ENCODE measurements at places on chromosomes 2 and 18.

DNA sequence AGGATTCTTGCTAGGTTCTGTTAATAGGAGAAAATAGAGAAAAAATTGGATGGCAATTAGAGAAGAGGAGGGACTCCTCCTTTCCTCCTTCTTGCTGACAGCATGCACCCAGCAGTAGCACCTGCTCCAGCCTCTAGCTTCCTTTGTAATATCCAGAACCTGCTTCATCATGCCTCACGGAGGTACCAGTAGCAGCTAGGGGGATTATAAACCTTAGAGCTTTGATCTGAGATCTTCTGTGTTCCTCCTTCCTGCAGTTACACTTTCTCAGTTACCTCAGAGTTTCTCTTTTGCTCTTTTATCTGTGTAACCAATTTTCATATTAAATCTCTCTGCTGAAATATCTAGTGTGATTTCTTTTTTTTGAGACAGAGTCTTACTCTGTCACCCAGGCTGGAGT lies 16.6 kb downstream of the DPP4 start:
- no peak for DNase-seq

- no peak for DNase-seq
Observed at GRCh38 chr2:98605076-98605475, 3.2 kb downstream of the COA5 start.

DNA sequence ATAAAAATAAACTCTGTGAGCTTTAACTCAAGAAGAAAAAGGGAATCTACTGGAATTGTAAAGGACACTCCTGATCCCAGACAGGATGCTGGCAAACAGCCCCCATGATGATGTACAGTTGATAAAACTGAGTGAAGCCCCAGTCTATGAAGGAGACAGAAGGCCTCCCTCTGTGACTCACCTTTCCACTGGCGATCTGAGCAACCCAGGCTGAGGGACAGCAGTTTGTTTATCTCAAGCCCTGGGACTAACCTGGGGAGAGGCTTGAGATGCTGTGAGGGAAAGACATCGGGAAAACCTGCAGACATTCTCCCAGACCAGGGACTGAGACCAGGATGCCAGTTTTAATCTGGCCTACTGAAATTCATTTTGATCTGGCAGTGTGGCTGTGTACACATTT lies 104.5 kb upstream of the CDH2 start:
- no peak for DNase-seq

GRCh38 chr2:85230679-85231467 lies 96.9 kb downstream of the TGOLN2 start:
- no peak for DNase-seq

DNA sequence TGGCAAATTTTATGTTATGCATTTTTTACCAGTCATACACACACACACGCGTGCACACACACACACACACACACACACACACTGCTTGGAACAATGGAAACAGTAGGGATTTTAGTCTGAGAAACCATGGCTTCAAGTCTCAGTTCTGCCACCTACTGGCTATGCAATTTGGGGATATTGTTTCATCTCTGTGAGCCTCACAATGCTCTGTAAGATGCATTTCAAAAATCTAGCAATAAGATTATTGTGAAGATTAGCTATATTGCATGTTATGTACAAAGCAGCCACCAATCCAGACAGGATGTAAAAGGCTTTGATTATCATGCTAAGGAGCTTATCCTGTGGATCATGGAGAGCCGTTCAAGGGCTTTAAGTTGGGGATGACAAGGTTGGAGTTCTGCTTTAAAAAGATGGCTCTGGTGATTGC lies 401.4 kb downstream of the NBAS start:
- no peak for DNase-seq

- DNase-seq: no peak
Observed at GRCh38 chr18:68793951-68794350, 3.9 kb upstream of the CCDC102B start.

DNA sequence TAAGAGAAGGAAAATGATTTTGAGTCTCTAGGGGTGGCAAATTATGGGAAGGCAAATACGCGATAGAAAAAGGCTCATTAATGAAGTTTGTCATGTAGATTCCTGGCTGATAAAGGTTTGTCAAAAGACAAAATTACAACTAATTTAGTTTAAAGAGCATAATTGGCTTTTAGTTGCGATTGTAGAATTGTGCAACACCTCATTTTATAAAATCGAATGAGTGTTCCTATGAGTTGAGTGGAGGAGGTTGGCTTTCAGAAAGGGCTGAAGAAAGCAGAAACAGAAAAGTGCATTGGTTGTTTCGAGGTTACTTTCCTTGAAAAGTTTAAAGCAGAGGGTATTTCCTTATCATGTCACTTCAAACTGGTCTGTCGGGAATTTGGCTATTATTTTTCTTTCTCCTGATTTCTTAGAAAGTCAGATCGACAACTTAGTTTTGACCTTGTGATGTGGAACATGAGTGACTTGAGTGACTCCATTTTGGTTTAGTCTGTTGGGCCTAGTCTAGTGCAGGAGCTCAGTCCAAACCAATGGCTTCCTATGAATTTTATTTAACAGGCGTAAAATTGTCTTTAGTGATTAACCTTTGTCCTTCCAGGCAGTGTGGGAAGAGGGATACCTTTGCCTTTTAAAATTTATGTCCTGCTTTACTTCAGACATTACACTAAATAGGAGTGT lies 2.2 kb upstream of the PCYOX1 start:
- DNase-seq: no peak

DNA sequence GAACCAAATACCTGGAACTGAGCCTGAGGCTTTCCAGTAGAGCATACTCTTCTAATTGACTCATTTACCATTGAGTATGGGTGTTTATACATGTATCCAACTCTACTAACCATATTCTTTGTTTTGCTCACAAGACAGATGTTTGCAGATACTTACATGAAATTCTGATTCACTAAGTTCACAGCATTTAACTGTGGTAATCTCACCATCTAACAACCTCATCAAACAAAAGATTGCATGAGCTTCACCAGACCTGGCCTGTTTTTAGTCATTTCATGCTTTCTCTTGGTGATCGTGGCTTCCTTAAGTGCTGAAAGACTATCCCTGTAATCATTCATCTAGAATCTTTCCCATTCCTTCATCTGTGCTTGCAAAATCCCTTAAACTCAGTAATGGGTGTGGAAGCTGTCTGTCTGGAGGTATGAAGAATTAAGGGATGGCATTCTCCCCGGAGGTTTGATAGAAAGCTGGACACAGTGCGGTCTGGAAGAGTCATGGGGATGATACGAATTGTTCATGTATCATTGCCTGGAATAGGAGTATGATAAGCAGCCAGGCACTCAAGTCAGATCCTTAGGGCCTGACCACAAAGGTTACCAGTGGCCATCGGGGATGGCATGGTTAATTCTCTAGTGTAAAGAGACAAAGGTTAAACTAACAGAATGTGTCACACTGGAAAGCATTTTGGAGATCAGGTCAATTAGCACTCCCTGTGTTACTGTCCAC lies 42.0 kb upstream of the IL1R1 start:
- no peak for DNase-seq

DNA sequence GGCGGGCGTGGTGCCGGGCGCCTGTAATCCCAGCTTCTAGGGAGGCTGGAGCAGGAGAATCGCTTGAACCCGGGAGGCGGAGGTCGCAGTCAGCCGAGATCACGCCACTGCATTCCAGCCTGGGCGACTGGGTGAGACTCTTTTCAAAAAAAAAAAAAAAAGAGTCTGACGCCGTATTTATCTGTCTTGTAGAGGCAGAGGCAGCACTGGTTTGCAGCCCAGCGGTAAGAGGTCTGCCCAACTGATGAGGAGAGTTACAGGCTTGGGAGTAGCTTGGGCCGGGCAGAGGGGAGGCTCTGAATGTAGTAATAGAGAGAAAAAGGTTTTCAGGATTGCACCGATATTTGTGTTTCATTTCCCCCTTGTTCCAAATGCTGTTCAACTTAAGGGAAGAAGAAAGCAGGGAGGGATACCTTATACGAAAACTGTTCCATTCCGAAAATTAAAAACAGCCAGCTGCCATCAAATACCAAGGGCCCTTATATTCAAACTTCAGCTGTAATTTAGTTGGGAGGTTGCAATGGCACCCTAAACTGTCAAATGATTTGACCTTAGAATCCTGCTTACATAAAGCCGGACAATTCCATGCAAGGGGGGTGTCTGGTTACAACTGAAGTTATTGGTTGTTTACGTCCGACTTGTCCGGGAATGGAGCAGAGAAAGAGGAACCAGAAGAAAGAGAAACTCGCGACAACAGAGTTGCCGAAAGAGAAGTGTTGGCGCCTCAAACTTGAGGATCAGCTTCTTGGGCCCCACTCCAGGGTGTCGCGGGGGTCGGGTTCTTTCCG lies 9.2 kb upstream of the SP9 start:
- DNase-seq: no peak

GRCh38 chr2:71735676-71736075 lies 282.3 kb downstream of the DYSF start:
- DNase-seq: no peak

- DNase-seq: no peak
Observed at GRCh38 chr18:902229-902628, 2.4 kb upstream of the ADCYAP1 start.

DNA sequence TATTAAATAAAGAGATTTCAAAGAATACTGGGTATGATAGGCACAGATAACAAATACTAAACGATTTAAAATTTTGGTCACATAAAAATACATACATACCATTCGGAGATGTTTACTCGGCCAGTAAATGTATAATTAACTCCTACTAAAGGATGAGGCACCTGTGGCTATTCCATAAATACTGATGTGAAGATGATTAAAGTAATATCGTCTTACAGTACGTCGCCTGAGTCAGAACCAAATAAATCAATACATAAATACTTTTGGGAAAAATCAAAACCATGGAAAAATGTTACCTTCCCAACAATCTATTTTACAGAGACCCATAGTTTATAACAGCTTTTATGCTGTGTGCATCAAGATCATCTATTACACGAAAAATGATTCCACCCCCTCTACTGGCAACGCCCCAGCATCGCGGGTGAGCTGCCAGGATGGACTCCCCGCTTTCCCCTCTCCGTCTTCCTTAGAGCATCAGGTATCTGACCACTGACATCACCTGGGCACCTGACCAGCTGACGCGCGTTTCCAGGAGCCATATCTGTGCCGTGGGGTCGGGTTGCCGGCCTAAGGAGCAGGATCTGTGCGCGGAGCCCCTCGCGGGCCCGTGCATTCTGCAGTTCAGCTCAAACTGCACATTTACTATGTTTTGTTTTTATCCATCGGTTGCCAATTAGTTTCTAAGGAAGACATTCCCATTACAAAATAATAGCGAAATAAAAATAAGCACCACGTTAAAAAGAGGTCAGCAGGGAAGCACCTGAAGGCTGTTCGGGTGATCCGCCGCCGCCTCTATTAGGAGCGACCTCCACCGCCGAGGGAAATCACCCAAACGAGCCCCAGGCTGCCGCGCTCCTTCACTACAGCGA lies 901 bp downstream of the ICA1L start:
- DNase-seq: peak; percentile 61

DNA sequence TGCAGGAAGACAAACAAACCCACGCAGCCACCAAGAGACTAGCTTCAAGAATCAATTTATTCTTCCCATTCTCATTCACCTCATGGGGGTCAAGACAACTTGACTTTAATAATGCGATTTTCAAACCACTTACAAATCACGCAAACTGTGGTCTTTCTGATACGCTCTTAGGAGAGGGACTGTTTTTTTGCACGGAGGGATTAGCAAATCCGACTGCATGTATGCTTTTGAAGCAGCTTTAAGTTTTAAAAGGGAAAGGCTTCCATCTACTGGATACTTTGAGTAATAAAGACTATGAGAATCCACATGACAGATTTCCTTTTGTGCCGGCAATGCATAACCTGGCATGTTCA lies 322.9 kb upstream of the KCNJ3 start:
- no peak for DNase-seq

GRCh38 chr2:25598911-25599310 lies 74.5 kb downstream of the DTNB start:
- DNase-seq: no peak

DNA sequence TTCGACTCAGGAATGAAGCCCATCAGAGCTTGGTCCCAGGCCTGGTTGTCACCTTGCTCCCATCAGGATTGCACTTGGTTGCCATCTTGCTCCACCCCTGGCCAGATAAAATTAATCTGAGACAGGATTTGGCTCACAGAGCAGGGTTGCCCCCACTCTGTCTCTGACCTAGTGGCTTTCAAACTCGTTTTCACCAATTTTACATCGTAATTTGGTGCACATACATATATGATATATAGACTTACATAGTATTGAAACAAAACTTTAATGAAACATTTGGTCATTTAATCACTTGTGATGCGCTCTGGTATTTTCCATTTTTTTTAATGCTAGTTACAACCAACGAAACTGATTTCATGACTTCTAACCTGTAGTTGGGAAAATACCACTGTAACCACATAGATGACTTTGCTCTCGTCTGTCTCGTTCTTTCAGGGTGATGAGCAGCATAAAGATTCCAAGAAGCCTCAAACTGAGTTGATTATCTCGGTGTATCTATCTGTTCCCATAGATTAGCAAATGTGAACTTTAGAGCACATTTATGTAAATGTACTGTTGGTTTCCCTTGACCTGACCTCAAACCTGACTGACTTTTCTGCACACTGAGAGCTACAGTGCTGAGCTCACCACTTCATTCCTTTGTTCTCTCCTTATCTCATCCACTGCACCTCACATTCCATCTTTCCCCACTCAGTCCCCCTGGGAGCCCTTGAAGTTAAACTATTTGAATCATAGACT lies 30.5 kb upstream of the PLB1 start:
- no peak for DNase-seq

DNA sequence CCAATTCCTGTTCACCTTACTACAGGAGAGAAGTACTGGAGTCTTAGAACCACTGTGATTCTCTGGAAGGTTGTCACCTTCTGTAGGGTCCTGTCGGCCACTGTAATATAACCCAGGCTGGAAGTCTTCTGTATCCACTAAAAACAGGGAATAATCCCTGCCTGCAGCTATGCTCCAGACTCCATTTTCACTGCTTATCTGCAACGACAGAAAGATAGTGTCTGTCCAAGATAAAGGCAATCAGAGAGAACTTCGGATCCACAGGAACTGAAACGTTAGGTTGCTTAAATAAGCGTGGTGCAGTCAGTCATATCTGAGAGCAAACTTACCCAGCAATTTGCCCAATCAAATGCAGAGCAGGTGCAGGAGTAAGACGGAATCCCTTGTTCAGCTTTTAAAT lies 34.2 kb downstream of the ALS2 start:
- DNase-seq: no peak

- DNase-seq: no peak
Observed at GRCh38 chr2:185246717-185247116, 491.9 kb upstream of the FSIP2 start.

Measured in activated CD8-positive, alpha-beta memory T cell treated with anti-CD3 and anti-CD28 coated beads, Interleukin-2, amount 50 U/mL, for 4 hours (primary cell).